ENCODE measurements at places on chromosomes 3 and 15. TPM values are rescaled to one million over a fixed set of nuclear protein-coding genes. Genes with fewer than 3 reads are reported as not detected.

HDDC3 gene
- 15.3 TPM for total RNA-seq

CNTN3 gene
- 0.97 TPM for total RNA-seq

LYZL4 gene
- not detected for total RNA-seq

LRRIQ4 gene
- total RNA-seq: 0.11 TPM

PLA1A gene
- 2.4 TPM for total RNA-seq

CCR9 gene
- total RNA-seq: not detected

EXD1 gene
- total RNA-seq: not detected

SLC28A2 gene
- 4.0 TPM for total RNA-seq

GRCh38 chr3:160801386-160802118 lies 45.5 kb downstream of the PPM1L start:
- H3K4me1 ChIP-seq: no peaks in the 10 kb centered on the region
- H3K27me3 ChIP-seq: peaks cover 47% of the 10 kb centered on the region
- H3K36me3 ChIP-seq: no peaks in the 10 kb centered on the region
- H3K4me3 ChIP-seq: no peak overlapping the region
- H3K27ac ChIP-seq: no peak overlapping the region
- DNase-seq: no peak

DNA sequence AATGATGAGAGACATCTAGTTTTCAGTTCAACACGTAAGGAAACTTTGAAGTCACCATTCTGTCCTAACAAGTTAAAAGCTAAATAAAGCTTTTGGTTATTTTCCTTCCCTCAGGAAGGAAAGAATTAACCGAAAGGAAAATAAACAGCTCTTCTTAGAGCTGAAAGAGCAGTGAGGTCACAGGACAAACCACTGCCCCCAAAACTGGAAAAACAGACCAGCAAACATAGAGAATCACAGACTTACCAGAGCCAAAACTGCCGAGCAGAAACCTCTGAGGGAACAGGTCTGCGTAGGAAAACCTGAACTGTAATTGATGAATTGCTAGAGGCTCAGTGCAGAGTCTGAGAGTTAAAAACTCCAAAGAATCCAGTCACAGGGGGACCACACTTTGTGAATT lies 14.7 kb downstream of the USP50 start:
- DNase-seq: no peak
- no peaks in the 10 kb centered on the region for H3K36me3 ChIP-seq
- peak overlapping the region; percentile 22 for H3K4me3 ChIP-seq
- H3K4me1 ChIP-seq: no peaks in the 10 kb centered on the region

DNA sequence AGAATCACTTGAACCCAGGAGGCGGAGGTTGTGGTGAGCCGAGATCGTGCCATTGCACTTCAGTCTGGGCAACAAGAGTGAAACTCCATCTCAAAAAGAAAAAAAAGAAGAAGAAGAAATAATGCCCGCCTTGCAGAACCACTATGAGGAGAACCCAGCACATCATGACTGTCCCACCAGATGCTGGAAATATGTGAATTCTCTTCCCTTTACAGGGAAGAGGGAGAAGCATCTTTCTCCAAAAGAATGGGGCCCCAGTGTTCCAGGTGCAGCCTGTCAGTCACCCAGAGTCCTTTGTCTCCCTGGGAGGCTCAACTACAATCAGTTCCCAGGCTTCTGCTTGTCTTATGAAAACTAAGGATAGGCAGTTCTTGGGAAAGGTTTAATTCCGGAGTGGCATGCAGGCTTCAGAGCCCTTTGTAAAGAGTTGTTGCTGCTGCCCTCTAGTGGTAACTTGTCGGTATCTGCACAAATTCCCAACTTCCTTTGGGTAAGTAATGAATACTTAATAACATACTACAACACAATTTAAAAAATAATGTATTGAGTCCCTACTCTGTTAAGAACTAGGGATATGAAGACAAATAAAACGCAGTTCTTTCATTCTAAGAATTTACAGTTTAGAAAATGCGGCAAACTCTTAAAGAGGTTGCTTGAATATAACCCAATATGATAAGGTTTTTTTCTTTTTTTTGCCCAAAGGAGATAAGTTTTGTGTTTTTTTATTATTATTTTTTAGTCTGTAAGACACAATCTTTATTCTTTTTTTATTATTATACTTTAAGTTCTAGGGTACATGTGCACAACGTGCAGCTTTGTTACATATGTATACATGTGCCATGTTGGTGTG lies 18.6 kb upstream of the TICRR start:
- H3K27ac ChIP-seq: no peak overlapping the region
- peak; percentile 89 for DNase-seq
- H3K36me3 ChIP-seq: no peaks in the 10 kb centered on the region
- no peaks in the 10 kb centered on the region for H3K4me1 ChIP-seq
- H3K27me3 ChIP-seq: no peaks in the 10 kb centered on the region

DNA sequence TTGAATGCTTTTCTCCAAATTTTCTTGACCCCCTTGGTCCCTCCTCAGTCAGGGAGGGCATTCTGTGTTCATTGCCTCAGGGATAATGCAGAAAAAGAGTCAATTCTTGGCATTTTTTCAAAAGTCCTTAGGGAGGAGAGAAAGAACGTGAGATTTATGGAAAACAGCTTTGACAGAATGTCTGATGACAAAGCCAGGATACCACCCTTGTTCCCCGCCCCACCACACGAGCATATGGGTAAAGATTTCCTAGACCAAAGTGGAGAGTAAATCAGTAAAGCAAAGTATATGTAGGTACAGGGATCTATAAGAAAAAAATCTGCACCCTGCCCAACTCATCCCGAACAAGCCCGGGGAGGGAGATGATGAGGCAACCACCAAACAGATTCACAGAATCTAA lies 11.2 kb downstream of the SRGAP3 start:
- no peaks in the 10 kb centered on the region for H3K4me1 ChIP-seq
- no peak overlapping the region for H3K4me3 ChIP-seq
- no peak overlapping the region for H3K27ac ChIP-seq

GRCh38 chr3:54121414-54122323 lies 683 bp upstream of the CACNA2D3 start:
- peak overlapping the region; percentile 80 for H3K4me3 ChIP-seq
- no peaks in the 10 kb centered on the region for H3K36me3 ChIP-seq
- H3K27ac ChIP-seq: no peak overlapping the region
- no peaks in the 10 kb centered on the region for H3K4me1 ChIP-seq
- H3K27me3 ChIP-seq: peaks cover 84% of the 10 kb centered on the region

DNA sequence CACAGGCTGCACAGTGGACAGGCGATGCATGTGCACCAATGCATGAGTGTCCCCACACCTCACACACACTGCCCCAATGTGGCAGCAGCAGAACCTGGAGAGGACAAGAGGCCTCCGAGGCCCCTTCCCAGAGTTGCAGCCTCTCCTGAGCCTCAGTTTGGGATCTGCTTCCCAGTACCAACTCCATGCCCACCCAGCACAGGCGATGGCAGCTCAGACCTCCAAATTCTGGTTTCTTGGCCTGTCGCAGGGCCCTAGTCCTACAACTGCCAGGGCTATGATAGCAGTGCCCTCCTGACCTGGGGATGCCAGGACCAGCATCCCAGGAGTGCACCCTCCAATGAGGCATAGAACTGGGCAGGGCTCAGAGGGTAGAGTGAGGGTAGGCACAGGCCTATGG lies 19.9 kb downstream of the ADAMTS7 start:
- H3K27me3 ChIP-seq: no peaks in the 10 kb centered on the region
- H3K27ac ChIP-seq: no peak overlapping the region
- H3K4me3 ChIP-seq: no peak overlapping the region
- H3K36me3 ChIP-seq: peaks cover 10% of the 10 kb centered on the region

- no peak overlapping the region for H3K4me3 ChIP-seq
- no peaks in the 10 kb centered on the region for H3K27me3 ChIP-seq
- DNase-seq: peak; percentile 65
- no peaks in the 10 kb centered on the region for H3K36me3 ChIP-seq
Measured at GRCh38 chr3:52507359-52507758, 12.2 kb downstream of the STAB1 start.

DNA sequence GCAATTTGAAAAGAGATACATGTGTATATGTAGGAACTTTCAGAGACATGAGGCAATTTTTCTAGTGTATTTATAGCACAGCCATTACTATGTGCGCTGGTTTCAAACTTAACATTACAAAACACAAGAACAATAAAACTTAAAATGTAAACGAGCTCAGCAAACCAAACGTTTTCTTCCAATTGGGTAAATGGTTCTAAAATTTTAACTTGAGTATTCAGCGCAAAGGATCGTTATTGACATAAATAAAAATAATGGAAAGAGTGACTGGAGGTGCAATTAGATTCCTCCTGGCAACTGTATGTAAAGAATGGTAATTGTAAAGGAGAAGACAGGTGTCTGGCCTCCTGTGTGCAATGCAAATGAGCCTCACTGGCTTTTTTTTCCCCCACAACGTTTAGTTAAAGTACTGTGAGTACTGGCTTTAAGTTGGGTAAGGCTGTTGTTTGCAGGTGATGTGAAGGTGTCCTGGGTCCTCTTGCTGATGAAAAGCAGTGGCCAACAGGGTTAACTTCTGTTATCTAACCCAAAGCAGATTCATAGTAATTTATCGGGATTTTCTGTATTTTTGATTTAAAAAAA lies 14.1 kb upstream of the GADL1 start:
- peaks cover 8% of the 10 kb centered on the region for H3K4me1 ChIP-seq
- peaks cover under 1% of the 10 kb centered on the region for H3K27me3 ChIP-seq
- no peak overlapping the region for H3K4me3 ChIP-seq
- no peak for DNase-seq

DNA sequence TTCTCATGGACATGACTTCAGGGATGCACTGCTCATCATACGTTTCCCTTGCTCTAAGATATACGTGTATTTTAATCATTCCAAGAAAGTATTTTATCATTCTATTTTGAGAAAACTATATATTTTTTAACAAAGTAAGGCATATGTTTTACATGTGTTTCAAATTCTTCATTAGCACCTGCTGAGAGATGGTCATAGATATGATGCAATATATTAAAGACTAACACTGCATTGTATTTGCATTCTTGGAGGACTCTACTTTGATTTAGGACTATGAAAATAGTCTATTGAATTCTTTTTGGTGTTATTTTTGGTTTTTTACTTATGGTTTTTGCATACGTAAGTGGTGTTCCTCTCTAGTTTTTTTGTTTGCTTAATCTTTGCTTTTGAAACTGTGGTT lies 54.2 kb upstream of the MTMR10 start:
- DNase-seq: no peak
- no peaks in the 10 kb centered on the region for H3K4me1 ChIP-seq
- no peaks in the 10 kb centered on the region for H3K36me3 ChIP-seq

- no peaks in the 10 kb centered on the region for H3K27me3 ChIP-seq
- H3K27ac ChIP-seq: no peak overlapping the region
- H3K36me3 ChIP-seq: no peaks in the 10 kb centered on the region
- no peak for DNase-seq
Measured at GRCh38 chr3:197896421-197896820, 53.6 kb upstream of the RPL35A start.

- DNase-seq: no peak
- no peak overlapping the region for H3K27ac ChIP-seq
- H3K4me3 ChIP-seq: no peak overlapping the region
- H3K4me1 ChIP-seq: no peaks in the 10 kb centered on the region
- H3K27me3 ChIP-seq: no peaks in the 10 kb centered on the region
- peaks cover 71% of the 10 kb centered on the region for H3K36me3 ChIP-seq
Measured at GRCh38 chr3:8573342-8573926, 71.2 kb downstream of the SSUH2 start.

DNA sequence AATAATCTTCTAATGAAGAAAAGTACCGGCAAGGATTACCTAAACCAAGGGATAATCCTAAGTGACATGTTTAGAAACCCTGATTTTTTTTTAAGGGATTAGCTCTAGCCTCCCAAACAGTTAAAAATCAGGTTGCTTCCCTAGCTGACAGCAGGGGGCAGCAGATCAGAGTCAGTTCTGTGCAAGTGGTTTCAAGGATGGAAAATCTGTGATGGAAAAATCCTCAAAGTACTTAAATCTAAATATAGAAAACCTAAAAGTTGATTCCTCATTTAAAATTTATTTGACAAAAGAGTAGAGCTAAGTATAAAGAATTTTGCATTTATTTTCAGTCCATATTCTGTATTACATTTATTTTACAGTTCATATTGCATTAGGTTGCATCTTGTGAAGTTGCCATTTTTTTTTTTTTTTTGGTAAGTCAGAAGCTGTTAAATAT lies 107.6 kb downstream of the PEX5L start:
- H3K4me1 ChIP-seq: no peaks in the 10 kb centered on the region
- H3K36me3 ChIP-seq: no peaks in the 10 kb centered on the region
- H3K27me3 ChIP-seq: no peaks in the 10 kb centered on the region
- H3K27ac ChIP-seq: no peak overlapping the region

DNA sequence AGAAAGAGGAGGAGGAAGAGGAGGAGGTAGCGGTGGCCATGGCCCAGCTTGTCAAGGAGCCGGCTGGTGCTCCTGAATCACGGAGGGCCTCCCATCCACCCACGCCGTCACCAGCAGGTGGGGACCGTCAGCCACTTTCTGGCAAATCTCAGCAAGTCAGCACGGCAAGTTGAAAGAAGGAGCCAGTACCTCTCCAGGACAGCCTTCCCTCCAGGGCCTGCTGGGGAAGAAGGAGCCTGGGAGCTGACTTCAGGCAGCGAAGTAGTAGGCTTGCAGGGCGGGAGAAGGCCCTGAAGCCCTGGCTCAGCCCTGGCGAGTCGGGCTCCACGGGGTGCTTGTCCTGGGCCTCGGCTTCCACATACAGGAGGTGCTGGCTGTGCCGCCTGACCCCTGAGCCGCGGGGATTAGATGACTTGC lies 99.2 kb upstream of the TRPM1 start:
- peak; percentile 92 for DNase-seq
- no peaks in the 10 kb centered on the region for H3K27me3 ChIP-seq
- H3K36me3 ChIP-seq: no peaks in the 10 kb centered on the region
- no peak overlapping the region for H3K27ac ChIP-seq
- H3K4me1 ChIP-seq: no peaks in the 10 kb centered on the region
- H3K4me3 ChIP-seq: no peak overlapping the region

DNA sequence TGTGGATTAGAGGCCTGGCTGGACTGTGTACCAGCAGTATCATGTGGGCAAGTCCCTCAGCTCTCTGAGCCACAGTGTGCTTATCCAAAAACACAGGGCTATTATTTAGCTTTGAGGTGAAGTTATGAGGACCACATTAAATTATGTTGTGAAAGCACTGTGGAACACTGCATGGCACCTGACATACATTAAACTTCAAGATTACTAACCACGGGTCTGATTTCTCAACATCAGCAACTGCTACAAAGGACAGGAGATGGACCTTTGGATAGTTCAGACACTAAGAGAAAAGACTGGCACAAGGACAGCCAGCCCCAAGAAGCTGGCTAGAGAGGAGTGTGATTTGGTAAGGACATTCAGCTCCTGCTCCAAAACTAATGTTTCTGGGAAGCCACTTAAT lies 21.3 kb downstream of the CLK3 start:
- peaks cover 85% of the 10 kb centered on the region for H3K36me3 ChIP-seq
- H3K4me1 ChIP-seq: no peaks in the 10 kb centered on the region
- H3K4me3 ChIP-seq: no peak overlapping the region
- H3K27me3 ChIP-seq: no peaks in the 10 kb centered on the region
- DNase-seq: no peak
- H3K27ac ChIP-seq: no peak overlapping the region

- DNase-seq: no peak
- H3K27ac ChIP-seq: no peak overlapping the region
- H3K36me3 ChIP-seq: no peaks in the 10 kb centered on the region
- no peaks in the 10 kb centered on the region for H3K27me3 ChIP-seq
Measured at GRCh38 chr3:96072226-96072625, 742.2 kb upstream of the EPHA6 start.

- DNase-seq: peak; percentile 64
- peaks cover 8% of the 10 kb centered on the region for H3K4me1 ChIP-seq
- H3K27ac ChIP-seq: no peak overlapping the region
Measured at GRCh38 chr3:64575211-64575844, 112.5 kb downstream of the ADAMTS9 start.

GRCh38 chr3:176655404-176656094 lies 541.7 kb downstream of the TBL1XR1 start:
- no peak overlapping the region for H3K4me3 ChIP-seq
- H3K27ac ChIP-seq: no peak overlapping the region

GRCh38 chr3:140117096-140117526 lies 182.1 kb downstream of the CLSTN2 start:
- H3K36me3 ChIP-seq: no peaks in the 10 kb centered on the region
- no peak for DNase-seq
- H3K27ac ChIP-seq: peak overlapping the region; percentile 49
- no peaks in the 10 kb centered on the region for H3K27me3 ChIP-seq
- H3K4me3 ChIP-seq: no peak overlapping the region
- peaks cover 5% of the 10 kb centered on the region for H3K4me1 ChIP-seq
